NCI-H1105 (cell line): ENCODE measurements at places on chromosomes 1 and 21.

- DNase-seq, result no peak
Observed at GRCh38 chr1:151988405-151988923, 5.2 kb downstream of the S100A10 start.

DNA sequence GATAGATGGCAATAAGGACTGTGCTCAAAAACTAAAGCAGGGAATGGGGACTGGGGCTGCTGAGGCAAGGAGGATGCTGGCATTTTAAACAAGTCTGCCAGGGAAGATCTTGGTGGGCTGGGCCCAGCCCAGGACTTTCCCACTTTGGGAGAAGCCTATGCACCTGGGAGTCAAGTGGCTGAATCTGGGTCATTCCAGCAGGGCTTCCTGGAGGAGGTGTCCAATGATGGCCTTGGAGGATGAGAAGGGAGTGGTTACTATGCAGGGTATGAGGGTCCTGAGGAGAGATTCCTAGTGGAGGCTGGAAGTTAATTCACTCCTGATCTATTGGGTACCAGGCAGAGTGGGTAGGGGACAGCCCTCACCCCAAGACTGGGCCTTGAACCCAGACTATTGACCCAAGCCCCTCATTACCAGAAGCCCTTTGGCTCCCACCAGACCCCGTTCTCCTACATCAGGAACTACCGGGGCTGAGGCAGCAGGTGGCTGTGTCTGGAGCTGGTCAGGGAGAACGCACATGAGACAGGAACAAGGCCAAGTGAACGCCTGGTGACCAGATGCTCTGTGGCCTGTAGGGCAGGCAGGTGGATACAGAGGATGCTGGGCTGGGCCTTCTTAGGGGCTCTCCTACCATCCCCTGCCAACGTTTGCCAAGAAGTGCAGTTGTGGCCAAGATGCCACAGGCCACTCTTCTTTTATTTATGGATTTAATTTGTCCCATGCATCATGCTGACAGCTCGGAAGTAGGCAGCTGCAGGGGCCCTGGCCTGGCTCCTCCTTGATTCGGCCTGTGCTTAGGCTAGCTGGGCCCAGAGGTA, 18.3 kb upstream of the LRP8 start:
- no peak for DNase-seq

GRCh38 chr1:24374891-24375786, 38.4 kb downstream of the STPG1 start:
- no peak for DNase-seq

DNA sequence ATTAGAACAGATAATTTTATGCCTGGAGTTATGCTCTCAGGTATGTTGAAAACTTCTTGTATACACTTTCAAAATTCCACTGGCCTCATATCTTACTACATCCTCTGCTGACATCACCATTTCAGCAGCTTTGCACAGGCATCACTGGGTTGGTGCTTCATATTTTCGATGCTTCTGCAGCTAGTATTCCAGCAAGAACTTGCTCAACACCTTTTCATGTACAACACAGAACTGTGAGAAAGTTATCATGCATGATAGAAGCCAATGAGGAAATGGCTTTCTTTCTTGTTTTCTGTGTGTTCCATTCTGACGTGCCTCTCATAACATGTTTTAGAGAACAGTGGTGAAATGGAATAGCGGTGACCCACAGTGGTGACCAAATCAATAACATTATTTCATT, 5.1 kb upstream of the GBP5 start:
- DNase-seq, result no peak

GRCh38 chr1:30368651-30369240, 354.6 kb downstream of the MATN1 start:
- DNase-seq, result no peak

GRCh38 chr1:17045634-17046333, 8.0 kb downstream of the SDHB start:
- DNase-seq, result peak; percentile 67

DNA sequence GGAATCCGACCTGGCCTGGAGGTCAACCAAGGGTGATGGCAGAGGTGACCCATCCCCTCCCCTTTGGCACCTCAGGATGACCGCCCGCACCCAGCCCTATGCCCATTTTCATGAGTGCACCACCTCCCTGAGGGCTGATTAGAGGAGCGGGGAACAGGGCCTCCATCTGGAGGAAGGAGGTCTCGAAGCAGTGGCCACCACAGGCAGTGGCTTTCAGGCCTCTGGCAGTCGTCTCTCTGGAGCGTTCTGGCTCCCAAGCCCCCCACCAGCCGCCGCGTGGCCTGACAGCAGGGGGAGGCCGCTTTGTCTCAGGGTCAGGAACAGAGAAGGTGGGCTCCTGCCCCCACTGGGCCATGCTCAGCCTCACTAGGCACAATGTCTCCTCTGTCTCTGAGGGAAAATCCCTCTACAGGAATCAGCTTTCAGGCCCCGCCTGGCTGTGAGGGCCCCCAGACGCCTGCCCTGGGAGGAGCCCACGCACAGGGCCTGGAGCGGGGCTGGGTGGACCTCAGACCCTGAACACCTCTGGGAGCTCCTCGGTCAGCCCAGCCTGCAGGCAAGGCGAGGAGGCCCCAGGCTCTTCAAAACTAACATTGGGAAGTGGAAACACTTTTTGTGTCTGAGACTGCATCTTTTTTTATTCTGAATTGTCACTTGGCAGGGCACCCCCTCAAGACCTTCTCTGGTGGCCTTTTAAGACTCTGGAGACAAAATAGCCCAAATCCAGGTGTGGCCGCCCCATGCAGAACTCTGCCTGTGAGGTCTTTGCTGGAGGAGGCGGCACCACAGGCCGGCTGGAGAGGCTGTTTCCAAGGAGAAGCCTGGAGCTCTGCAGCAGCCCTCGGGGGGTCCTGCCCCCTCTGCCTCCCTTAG, 127.7 kb upstream of the ARHGEF16 start:
- DNase-seq, result no peak

GRCh38 chr21:25428537-25428936, 178.7 kb downstream of the MRPL39 start:
- no peak for DNase-seq

DNA sequence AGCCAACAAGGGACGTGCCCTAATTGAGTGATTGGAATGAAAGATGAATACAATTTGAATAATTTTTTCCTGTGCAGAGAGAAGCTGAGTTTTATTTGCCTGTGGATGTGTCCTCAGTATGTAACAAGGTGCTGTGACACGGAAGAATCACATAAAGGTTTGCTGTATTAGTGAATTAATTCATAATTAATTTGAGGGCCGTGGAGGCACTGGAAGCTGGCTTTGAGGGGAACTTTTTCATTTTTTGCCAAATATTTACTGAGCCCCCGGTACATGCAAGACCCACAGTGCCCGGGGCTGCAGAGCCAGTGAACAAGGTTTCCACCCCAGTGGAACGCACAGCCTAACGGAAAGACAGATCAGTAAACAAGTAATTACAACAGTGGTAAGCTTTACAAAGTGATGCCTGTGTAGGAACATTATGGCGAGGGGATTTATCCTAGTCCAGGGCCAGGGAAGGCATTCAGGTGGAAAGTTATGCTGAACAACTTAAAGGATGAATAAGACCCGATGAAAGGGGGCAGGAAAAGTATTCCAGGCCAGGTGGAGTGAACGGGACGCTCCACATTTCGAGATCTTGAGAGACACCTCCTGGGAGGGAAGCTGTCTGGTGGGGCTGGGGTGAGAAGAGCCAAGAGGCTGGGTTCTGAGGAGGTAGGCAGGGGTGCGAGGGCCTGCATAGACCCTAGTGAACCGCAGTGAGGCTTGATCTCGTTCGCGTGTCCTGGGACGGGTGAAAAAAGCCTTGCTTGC, 773 bp upstream of the RCC2 start:
- DNase-seq, result no peak

GRCh38 chr1:232174306-232174705, 455.6 kb downstream of the SIPA1L2 start:
- DNase-seq, result no peak

- peak; percentile 94 for DNase-seq
Observed at GRCh38 chr1:30823969-30824735, 66.6 kb upstream of the LAPTM5 start.

DNA sequence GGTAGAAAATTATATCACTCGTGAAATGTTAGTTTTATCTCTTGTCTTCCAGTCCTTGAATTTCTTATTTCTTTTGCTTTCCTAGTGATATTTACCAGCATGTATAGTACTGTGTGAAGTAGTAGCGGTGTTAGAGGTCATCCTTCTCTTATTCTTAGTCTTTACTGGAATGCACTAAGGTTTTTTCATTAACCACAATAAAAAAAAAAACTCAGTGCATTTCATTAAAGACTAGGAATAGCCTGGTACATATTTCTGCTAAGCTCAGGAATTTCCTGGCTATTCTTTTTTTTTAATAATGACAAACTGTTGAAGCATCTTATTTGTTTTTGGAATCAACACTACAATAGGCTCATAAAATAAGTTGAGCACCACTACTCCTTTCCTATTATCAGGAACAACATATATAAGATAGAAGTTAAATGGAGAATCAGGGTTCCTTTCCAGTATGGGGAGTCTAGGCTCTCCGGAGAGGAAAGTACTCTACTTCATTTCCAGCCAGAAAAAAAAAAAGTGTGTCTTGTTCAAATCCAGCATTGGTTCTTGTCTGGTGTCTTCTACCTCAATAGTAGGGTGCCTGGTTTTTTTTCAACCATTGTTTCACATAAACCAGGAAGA, 60.0 kb downstream of the TNFSF18 start:
- DNase-seq, result no peak
